ENCODE measurements at places on chromosomes 4 and X.

GRCh38 chr4:85726555-85726954 is 251.6 kb downstream of the ARHGAP24 start:
- no peak for DNase-seq

DNA sequence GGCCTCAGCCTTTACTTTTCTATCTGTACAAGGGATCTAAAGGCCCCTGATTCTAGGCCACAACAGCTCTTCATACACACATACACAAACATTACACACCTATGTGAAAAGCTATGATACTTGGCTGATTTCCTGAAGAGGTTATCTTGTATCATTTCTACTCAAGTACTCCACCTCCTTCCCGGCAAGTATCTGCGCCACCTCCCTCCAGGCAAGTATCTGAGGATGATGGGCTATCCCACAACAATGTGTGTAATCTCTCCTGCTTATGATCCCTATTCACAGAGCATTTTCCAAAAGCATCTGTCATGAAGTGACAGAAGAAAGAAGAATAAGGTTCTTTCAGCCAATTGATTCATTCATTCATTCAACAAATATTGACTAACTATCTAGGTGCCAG is 36.8 kb downstream of the AFAP1 start:
- DNase-seq: no peak

DNA sequence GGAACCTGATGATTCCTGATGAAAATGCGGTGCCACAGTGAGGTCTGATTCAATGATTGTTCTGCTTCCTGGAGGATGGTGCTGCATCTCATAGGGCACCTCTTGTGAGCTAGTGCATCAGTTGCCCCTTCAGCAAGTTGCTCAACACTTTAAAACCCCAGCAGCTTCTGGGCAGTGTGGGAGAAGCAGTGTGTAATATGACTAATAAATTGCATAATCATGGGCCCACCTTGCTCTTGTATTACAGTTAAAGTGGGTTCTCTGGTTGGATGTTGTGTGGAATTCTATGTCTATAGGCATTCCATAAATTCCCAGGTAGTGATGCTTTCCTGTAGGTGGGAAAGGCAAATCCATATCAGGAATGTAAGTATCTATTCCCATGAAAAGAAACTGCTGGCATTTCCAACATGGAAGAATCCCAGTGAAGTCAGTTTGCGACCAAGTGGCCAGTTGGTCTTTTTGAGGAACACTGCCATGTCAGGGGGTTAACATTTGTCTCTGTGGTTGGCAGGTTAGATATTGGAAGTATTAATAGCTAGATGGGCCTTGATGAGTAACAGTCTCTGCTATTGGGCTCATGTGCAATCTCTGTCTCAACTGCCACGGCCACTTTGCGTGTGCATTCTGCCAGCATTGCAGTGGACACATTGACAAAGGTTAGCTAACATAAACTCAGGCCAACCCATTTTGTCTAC is 121.1 kb upstream of the OTUD4 start:
- DNase-seq: no peak

DNA sequence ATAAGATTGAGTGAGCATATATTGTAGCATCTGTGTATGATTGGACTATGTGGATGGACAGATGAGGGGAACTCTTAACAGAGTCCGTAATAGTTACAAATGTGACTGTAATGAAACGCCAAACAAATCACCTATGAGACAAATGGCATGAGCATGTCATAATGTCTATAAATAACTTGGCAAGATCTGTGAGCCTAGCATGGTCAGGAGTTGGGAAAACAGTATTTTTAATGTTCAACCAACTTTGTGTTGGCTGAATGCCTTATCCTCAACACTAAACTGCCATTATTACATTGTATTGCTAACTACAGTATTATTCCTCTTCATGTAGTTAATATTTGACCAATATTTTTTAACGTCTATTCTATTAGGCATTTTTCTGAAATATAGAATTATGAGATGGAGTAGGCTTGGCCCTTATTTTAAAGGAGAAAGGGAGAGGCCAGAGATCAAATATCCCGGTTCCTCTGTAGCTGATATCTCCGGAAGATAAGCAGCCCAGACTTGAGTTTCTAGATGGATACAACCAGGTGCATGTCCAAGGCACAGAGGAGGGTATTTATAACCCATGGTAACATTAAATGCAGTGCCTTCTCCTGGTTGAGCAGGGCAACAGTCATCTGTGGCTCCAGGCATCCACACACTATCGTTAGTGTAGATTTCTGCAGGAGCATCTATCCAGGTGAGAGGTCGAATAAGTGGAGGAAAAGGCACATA is 32.7 kb downstream of the PF4 start:
- DNase-seq: no peak

- peak; percentile 37 for DNase-seq
These were observed 185.7 kb downstream of the UNC5C start for GRCh38 chr4:95362906-95363558.
